ENCODE measurements at places on chromosomes 6 and 20.

GRCh38 chr6:66628917-66629316, 921.9 kb upstream of the EYS start:
- no peak for DNase-seq

GRCh38 chr20:41003143-41003935, 25.3 kb upstream of the TOP1 start:
- peak; percentile 49 for DNase-seq

- no peak for DNase-seq
Observed at GRCh38 chr6:146892613-146893401, 294.0 kb downstream of the ADGB start.

DNA sequence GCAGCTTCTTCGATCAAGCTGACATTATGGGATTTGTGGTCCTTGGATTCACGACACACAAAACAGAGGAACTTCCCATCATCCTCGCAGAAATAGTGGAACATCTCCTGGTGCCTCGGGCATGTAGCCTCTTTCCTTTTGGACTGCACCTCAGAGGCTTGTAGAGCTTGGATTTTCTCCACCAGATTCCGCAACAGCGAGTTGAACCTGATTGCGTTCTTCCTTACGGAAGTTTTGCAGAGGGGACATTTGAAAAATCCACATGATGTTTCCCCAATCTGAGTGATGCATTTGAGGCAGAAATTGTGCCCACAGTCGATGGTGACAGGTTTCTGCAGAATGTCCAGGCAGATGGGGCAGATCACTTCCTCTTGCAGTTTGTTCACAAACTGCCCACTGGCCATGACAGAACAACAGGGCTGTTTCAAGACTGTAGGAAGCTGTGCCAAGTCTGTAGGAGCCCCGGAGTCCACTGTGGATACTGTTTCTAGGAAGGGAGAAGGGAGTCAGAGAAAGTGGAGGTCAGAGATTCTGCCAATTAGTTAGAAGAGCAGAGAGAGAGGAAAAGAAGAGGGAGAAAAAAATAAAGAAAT, 392 bp downstream of the TRIM31 start:
- no peak for DNase-seq

DNA sequence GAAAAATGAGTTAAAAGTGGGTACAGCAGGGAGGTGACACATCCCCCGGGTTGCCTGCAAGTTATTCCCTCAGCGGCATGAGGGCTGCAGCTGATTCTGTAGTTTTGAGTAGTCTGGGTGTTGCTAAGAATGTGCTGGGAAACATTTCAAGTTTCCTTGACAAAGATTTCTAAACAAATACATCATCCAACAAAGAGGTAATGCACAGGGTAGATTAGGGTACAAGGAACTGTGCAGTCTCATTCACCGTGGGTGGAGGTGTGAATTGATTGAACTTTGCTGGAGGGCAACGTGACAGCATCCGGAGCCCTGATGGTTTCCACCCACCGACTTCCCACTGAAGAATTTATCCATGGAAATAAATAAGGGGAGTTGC, 21.8 kb downstream of the CASS4 start:
- no peak for DNase-seq

GRCh38 chr20:19211252-19211651, 1.2 kb upstream of the SLC24A3 start:
- DNase-seq = no peak

DNA sequence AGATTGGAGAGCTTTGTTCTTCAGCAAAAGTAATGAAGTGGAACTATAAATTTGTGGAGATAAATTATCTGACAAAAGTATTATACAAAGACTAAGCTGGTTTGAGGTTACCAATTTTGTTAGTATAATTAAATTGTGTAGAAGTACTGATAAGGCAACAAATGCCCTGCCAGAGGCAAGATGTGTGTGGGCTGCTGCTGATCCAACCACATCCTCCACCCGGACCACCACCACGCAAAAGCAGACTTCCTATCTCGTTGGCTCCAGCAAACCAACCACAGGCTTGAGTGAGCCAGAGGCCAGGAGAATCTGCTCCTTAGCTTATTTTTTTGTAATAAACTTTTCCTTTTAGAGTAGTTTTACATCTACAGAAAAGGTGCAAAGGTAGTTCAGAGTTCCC, 1.1 kb upstream of the MYLK4 start:
- no peak for DNase-seq

DNA sequence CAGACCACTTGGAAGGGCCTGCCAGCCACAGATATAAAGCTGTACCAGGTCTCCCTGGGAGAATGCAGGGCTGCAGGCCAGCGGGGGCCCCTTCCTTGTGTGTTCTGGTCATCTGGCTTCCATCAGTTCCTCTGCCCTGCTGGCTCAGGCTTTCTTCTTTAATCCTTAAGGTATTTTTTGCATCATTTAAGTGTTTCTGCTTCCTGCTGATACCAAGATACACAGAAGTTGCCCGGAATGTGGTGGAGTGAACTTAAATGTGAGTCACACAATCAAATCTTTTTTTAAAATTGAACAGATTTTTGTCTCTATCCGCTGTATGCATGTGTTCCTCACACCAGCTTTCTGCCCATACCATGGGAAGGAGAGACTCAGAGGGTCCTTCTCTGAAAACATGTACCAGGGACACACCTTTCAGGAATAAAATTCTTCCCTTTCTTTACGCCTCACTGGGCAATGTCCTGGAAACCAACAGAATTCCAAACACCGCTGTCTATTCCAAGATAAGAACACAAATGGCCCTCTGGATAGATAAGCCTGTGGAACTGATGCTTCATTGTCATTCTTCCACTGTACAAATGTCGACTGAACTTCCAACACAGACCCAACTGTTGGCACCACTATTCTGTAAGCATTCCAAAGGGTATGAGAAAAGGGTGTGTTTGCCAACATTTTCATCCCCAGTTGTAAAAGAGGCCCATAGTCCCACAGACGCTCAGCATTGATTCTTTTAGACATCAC, 206.2 kb upstream of the MYLIP start:
- DNase-seq = no peak

DNA sequence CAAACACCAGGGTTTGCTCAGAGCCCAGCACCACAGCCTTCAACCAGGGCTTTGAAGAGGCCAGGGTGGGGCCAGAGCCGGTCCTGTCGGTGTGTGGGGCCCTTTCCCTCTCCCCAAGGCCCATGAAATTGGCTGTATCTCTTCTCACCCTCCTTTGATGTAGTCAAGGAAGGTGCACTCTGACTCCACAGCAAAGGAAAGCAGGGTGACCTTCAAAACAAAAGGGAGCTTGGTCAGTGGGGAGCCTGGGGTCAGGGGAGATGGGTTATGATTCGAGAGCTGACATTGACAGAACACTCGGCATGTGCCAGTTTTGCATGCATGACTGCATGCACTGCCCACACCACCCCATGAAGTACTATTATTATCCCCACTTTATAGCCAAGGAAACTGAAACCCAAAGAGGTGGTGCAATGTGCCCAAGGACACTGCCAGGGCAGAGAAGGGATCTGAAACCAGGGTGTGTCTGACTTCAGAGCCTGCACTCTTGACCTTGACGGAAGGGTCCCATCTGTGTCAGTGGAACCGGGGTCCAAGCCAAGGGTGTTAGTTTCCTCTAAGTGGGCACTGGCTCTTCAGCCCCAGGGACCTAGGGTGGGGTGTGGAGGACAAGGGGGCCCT, 55.4 kb downstream of the RAB44 start:
- no peak for DNase-seq

GRCh38 chr20:36305602-36306551, at the start of gene DLGAP4:
TSS of gene DLGAP4 (plus strand) at chr20:36306339. CDS start at chr20:36431718, 125,379 bp downstream.
- DNase-seq = no peak

DNA sequence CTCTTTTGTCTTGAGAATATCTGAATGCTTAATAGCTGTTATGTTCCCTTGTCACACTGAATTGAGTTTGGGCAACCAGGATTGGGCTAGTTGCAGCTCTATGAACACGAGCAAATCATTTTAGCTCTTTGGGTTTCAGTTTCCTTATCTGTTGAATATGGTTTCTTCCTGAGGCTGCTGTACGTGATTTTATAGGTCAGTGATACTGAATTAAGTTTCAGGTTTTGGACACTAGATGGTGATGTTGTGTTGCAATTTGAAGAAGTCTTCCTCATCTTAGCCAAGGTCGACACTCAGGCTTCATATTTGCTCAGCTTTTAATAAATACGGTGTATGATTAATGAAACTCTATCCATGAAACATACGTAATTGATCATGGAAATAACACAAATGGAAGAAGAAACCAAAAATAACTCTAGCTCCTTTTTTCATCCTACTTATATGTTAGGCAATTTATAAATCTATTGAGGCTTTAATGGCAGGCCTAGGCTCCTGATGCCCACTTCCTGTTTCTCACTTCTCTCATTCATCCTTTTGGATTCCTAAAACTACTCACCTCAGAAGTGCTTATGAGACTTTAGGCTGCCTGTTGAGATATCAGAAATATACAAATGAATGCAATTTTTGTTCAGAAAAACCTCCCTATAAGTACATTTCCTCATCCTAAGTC, 354.1 kb upstream of the MAP3K7 start:
- DNase-seq = peak; percentile 80

DNA sequence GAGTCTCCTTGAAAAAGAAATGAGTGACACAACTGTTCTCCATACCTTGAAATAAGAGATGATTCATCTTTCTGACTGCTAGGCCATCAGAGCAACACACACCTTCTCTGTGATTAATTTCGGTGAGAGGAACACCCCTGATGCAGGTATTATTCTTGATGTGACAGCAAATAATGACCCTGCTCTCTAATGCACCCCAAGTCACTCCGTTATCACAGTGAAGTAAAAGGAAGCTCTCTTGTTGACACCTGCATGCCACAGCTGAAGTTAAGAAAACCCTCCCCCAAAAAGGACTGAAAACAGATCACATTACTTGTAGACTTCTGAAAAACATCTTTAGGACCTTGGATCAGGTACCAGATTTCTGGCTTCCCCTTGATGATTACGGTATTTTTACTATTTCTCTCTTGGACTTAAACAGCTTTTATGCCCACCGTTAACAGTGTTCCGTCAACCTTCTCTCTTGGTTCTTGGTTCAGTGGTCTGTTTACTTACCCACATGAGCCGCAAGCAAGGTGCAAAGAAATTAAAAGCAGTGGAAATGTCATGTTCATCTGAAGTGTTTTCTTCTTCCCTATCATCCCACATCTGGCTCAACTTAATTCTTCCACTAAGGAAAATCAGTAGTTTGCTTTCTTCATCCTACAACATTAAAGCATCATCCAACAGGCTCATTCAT, 249.7 kb downstream of the GMPR start:
- no peak for DNase-seq

GRCh38 chr20:11676630-11677287, 240.9 kb upstream of the BTBD3 start:
- peak; percentile 72 for DNase-seq

- peak; percentile 70 for DNase-seq
Observed at GRCh38 chr6:148037496-148037895, 305.1 kb upstream of the SASH1 start.

- no peak for DNase-seq
Observed at GRCh38 chr6:7085911-7086310, 21.9 kb upstream of the RREB1 start.

DNA sequence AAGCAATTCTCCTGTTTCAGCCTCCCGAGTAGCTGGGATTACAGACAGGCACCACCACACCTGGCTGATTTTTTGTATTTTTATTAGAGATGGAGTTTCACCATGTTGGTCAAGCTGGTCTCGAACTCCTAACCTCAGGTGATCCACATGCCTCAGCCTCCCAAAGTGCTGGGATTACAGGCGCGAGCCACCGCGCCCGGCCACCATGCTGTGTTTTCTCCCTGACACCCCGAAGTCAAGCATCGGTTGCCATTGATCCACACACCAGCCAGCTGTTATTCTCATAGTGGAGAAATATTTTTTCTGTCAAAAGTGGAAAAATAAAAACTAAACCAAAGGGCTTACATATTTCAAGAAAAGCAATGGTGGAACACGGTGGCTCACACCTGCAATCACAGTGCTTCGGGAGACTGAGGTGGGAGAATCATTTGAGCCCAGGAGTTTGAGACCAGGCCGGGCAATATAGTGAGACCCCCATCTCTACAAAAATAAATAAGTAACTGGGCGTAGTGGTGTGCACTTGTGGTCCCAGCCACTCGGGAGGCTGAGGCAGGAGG, 157.4 kb downstream of the ZMYND8 start:
- DNase-seq = no peak

DNA sequence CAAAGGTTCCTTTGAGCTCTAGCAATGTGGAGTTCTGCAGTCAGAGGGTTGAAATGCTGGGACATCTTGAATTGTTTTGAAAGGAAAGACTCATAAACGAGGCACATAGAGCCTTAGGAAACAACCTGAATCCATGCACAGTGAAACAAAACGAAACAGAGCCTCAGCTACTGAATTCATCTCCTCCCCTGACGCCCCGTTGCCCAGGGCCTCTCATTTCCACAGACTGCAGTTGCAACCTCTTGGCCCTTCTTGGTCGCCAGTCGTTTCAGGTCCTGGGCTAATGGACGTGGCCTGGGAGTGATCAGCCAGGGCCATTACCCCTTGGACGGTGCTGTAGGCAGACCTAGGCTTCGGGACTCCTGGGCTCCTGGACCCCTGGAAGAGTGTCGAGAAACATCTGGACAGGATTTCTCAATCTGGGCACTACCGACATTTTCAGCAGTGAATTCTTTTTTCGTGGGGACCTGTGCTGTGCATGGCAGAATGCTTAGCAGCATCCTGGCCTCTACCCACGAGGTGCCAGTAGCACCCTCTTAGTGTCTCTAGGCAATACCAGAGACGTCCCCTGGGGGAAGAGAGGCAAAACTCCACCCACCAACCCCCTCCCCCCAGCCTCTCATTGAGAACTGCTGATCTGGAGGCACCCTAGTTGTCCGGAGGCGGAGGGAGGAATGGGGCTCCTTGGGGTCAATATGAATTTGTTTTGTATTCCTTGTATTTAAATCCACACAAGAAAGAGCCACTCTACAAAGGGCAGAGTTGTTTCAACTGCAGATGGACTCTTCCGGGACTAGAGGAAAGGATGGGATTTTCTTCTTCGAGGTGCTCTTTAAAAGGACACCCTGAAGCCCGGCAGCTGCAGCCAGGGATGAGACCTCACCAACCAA, 50.2 kb downstream of the TMEM242 start:
- no peak for DNase-seq

DNA sequence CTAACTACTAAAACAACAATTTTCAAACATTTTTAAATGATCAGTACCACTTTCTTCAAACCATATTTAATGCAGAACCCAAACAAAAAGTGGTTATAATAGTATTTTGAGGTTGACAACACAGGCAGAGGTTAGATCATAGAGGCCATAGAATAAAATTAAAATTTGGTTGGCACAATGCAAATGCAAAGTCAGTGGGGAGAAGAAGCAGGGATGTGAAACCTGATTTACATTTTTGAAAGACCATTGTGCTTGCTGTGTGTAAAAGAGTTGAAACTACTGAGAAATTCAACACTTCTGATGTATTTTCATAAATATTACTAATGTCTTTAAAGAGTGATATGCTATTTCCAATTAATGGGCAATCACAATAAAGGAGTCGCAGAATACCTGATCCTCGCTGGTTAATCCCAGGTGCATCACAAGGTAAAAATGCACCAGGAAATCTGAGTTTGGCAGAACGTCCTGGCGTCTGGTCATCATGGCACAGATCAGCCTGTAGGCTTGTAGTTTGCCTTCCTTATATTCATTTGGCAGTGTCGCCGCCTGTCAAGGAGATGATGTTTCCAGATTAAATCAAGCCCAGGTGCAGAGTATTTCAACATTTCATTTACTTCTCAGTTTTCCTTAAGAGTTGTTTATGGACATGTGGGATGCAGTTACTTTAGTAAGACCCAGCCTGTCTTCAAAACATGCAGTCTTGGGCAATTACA, 141.2 kb downstream of the RALGAPA2 start:
- no peak for DNase-seq

Data from NCI-H748 treated with DMSO at 0.1 percent for 48 hours (cell line).